ENCODE measurements at places on chromosomes 7 and 10. TPM values are rescaled to one million over a fixed set of nuclear protein-coding genes. Genes with fewer than 3 reads are reported as not detected.

GRCh38 chr10:7720478-7720877 is 17.4 kb downstream of the ITIH2 start:
- H3K4me1 ChIP-seq, result no peaks in the 10 kb centered on the region
- peaks cover 40% of the 10 kb centered on the region for H3K27me3 ChIP-seq
- no peak overlapping the region for H3K27ac ChIP-seq

DNA sequence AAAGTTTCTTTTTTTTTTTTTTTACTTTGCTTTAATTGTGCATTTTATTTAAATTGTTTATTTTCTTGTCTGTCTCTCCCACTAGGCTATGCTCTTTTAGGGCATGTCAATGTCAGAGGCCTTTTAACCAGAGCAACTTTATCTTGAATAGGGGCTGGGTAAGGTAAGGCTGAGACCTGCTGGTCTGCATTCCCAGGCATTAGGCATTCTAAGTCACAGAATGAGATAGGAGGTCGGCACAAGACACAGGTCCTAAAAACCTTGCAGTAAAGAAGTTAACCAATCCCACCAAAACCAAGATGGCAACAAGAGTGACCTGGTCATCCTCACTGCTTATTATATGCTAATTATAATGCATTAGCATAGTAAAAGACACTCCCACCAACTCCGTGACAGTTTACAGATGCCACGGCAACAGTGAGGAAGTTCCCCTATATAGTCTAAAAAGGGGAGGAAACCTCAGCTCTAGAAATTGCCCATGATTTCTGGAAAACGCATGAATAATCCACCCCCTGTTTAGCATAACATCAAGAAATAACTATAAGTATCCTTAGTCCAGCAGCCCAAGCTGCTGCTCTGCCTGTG is 47.0 kb upstream of the FRMD4A start:
- H3K27ac ChIP-seq, result no peak overlapping the region
- peaks cover 11% of the 10 kb centered on the region for H3K4me1 ChIP-seq
- no peak for DNase-seq
- H3K36me3 ChIP-seq, result no peaks in the 10 kb centered on the region

- H3K27ac ChIP-seq, result no peak overlapping the region
- no peak for DNase-seq
- peaks cover 70% of the 10 kb centered on the region for H3K27me3 ChIP-seq
- H3K4me1 ChIP-seq, result peaks cover 9% of the 10 kb centered on the region
Observed at GRCh38 chr10:71398976-71399375, 2.3 kb downstream of the CDH23 start.

DNA sequence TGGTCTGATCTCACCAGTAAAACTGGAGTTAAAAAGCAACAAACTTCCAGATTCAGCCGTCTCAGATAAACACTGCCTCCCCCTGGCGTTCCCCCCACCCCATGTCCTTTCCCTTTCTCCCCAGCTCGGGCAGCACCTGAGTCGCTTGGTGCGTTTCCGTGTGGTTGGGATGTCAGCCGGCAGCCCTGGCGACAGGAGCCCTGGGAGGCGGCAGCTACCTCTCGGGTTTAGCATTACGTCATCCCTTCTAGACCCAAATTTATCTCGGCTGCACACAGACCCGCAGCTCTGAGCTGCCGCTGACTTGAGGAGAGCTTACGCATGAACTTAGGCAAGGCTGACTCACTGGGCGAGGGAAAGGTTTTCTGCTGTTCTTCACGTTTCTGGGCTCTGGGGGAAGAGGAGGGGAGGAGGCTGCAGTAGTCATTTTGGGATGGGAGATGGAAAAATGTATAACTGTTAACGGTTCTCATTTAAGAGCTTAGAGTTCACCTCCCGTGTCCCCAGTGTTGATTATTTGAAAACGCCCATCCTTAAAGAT is 14.4 kb downstream of the MXI1 start:
- H3K36me3 ChIP-seq, result no peaks in the 10 kb centered on the region
- H3K27me3 ChIP-seq, result no peaks in the 10 kb centered on the region
- peak; percentile 54 for DNase-seq

DNA sequence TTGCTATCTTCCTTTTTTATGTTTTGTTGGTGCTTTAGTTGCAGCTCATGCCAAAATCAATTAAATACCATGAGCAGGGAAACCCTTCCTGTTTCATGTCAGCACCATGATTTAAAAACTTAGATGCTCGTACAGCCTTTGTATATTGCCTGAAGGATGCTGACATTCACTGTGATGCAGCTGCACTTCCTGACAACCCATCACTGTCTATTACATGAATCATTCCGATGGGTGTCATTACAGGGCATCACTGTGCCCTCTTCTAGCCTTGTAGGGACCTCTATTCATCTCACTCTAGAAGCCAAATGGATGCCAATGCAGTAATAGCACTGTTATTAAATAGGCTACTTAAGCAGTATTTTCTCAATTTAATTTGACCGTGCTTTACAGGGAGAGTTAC is 18.3 kb upstream of the ITGB1 start:
- no peak overlapping the region for H3K4me3 ChIP-seq
- H3K27ac ChIP-seq, result no peak overlapping the region
- H3K36me3 ChIP-seq, result no peaks in the 10 kb centered on the region
- no peaks in the 10 kb centered on the region for H3K27me3 ChIP-seq
- DNase-seq, result no peak
- peaks cover 25% of the 10 kb centered on the region for H3K4me1 ChIP-seq

GRCh38 chr7:121027761-121028669 is 39.5 kb downstream of the CPED1 start:
- H3K27me3 ChIP-seq, result no peaks in the 10 kb centered on the region
- H3K27ac ChIP-seq, result peak overlapping the region; percentile 61
- DNase-seq, result no peak

DNA sequence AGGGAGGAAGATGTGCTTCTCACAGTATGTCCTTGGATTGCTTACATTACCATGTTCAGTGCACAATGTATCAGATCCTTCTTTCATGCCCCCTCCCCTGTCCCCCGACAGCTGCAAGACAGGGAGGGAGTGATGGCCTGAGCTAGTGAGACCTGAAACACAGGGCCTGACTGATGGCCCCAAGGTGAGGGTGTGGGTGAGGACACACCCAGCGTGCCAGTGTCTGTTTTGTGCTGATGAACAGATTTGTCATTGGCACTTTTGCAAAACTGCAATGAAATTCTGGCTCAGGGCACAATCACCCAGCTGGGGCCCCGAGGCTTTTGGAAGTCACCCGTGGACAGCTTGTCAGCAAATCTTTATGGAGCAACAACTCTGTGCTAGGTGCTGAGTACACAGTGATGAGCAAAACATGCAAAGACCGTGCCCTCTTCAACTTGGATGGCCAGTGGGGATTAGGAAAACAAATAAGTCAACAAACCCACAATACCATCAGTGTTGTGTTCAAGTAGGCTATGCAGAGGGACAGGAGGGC is 59.4 kb upstream of the EMX2 start:
- H3K27ac ChIP-seq, result no peak overlapping the region
- H3K36me3 ChIP-seq, result no peaks in the 10 kb centered on the region
- peaks cover 53% of the 10 kb centered on the region for H3K27me3 ChIP-seq
- no peak overlapping the region for H3K4me3 ChIP-seq

GRCh38 chr7:116021237-116021636 is 9.3 kb downstream of the TFEC start:
- H3K4me1 ChIP-seq, result no peaks in the 10 kb centered on the region
- no peak overlapping the region for H3K4me3 ChIP-seq
- no peak for DNase-seq
- H3K27me3 ChIP-seq, result no peaks in the 10 kb centered on the region
- no peak overlapping the region for H3K27ac ChIP-seq

DNA sequence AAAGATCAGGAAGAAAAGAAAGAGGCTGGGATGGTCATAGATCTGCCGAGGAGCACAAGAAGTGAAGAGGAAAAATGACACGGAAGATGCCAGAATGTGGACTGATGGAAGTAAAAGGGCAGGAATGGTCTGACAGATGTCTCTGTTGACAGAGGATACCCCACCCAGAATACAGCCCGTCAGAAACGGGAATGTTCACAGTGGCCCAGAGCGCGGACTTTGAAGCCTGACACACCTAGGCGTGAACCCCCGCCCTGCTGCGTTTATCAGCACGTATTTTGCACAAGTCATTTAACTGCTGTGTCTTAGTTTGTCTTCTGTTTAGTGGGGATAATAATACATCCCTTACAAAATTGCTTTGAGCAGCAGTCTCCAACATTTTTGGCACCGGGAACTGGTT is 27.1 kb downstream of the AKR1B1 start:
- no peaks in the 10 kb centered on the region for H3K36me3 ChIP-seq
- H3K27ac ChIP-seq, result no peak overlapping the region
- peak overlapping the region; percentile 74 for H3K4me3 ChIP-seq
- peaks cover 22% of the 10 kb centered on the region for H3K27me3 ChIP-seq
- DNase-seq, result no peak

EVX1 gene
- 1.4 TPM for total RNA-seq

Measured in mesothelial cell of epicardium (in vitro differentiated cells).